RWPE1 (cell line): ENCODE measurements at places on chromosomes 11 and 22.

- no peak for DNase-seq
These were observed 16.8 kb downstream of the LSP1 start for GRCh38 chr11:1869427-1870325.

DNA sequence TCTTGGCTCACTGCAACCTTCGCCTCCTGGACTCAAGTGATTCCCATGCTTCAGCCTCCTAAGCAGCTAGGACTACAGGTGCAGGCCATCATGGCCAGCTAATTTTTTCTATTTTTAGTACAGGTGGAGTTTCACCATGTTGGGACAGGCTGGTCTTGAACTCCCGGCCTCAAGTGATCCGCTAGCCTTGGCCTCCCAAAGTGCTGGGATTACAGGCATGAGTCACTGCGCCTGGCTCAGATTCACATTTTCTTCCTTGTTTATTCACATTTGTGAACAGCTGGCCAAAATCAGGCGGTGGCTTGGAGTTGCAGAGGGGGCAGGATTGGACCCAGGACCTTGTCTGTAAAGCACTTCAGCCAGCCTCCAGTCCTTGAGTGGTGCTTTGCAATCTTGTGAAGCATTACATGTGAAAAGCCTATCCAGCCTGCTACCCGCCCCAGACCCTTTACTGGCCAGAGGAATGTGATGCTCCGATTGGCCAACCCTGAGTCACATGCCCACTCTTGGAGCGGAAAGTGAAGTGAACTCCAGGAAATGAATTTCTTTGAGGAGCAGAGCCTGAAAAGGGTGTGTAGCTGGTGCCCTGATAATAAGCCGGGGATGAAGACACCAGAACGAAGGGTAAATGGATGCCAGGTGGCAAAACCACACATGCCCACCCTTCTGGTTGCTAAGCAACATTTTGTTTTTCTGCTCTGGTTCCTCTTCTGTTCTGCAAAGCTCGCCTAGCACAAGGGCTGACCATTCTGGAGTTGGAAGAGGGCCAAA is 62.6 kb upstream of the PTPRJ start:
- peak; percentile 37 for DNase-seq

DNA sequence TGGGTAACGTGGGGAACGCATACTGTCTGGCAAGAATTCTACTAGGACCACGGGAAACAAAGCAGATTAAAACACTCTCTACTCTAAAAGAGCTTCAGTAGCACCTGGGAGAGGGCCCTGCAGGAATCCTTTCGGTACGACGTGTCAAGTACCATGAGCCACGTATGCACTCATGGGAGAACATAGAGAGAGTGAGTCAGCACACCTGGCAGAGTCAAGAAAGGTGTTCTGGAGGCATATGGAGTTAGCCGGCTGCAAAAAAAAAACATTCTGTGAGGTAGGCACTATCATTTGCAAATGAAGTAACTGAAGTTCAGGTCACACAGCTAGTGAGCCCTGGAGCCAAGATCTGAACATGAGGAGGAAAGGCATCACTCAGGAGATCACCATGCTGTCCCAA is 71.1 kb upstream of the BID start:
- DNase-seq, result peak; percentile 34

GRCh38 chr11:128476729-128477128 is 110.6 kb downstream of the ETS1 start:
- DNase-seq, result no peak

GRCh38 chr11:127000981-127001380 is 411 bp upstream of the KIRREL3 start:
- DNase-seq, result no peak

DNA sequence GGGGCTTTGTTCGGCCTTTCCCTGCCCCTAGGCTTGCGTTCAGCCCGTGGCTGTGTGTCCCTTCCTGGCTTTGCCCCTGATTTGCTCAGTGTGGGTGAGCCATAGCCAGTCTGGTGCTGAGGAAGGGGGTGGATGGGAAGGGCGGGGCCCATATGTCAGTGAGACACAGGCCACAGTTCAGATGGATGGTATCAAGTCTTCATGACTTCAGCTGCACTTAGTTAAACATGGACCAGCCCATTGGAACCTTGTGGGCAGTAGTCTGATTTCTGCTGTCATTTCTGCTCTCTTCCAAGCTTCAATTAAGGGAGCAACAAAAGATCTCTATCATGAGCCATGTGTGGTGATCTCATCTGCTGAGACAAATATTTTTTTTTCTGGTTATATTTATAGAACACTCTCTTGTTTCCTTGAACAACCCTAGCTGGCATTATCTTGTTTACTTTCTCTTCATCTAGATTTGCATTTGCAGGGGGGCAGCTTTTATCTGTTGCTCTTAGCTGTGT is 21.6 kb upstream of the PEX26 start:
- no peak for DNase-seq

GRCh38 chr22:24417200-24417599 is 10.2 kb upstream of the ADORA2A start:
- no peak for DNase-seq

DNA sequence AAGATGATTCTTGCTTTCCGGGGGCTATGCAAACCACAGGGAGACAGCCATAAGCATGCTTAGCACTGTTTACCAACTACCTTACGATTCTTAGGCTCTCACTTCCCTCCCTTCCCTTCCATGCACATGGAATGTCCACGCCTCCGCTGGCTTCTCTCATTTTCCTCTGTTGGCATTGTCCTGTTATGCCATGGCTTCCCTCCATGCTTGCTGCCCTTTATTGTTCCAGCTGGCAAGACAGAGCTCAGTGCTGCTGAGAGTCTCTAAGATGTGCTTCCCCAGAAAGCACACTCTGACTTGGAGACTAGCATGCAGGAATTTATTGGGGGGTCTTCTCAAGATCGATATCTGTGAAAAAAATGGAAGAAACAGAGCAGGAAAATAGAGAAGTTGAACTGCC is 379.2 kb downstream of the NELL1 start:
- DNase-seq, result no peak

DNA sequence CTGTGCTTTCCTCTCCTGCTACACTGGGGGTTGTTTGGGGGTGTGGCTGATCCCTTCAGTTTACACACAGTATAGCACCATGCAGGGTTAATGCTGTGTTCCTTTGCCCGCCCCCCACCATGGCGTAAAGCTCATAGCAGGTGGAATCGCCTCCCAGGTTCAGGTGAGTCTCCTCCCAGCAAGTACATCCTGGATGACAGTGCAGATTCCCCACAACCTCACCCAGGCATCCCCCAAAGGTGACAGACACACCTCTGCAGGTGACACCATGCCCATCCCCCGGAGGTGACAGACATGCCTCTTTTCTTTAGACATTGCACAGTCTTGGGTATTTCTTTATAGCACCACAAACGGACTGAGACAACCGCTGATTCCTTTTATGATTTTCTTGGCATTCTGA is 343.7 kb downstream of the BRD1 start:
- DNase-seq, result no peak

GRCh38 chr11:127362754-127363308 is 362.3 kb upstream of the KIRREL3 start:
- no peak for DNase-seq

DNA sequence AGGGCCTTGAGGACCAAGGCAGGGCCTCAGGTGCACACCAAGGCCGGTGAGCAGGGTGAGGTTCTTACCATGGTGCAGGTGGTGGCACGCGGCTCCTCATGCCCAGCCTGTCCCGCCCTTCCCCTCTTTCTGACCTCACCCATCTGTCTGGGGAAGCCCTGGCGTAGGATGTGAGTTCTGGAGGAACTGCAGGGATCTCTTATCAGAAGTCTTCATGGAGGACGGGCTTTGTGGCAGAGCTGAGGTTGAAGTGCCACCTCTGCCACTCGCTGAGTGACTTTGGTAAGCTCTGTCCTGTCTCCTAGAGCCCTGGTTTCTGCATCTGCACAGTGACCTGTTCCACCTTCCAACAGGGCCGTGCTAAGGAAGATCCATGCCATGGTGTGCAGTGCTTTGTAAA is 49.1 kb downstream of the LRRC32 start:
- no peak for DNase-seq

GRCh38 chr11:125299061-125299615 is 134.6 kb downstream of the PKNOX2 start:
- no peak for DNase-seq

GRCh38 chr11:66150140-66150539 is 80.1 kb downstream of the PACS1 start:
- no peak for DNase-seq

DNA sequence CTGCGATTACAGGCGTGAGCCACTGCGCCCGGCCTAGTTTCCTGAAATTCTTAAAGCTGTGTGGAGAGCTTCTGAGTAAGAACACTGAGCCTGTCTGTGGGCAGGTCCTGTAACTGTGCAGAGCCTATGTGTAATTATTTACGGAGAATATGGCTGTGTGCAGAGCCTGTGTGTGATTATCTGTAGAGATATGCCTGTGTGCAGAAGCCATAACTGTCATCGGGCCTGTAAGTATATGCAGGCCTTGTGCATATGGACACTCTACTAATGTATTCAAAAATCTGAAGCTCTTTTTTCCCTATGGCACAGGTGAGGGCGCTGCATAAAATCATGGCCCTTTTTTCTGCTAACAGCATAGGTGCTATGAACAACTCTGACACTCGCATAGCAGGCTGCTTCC is at the start of gene OR52B6:
TSS of gene OR52B6 (plus strand) at position 301 of the 400 bp plus-strand sequence. CDS start at position 301, 0 bp downstream.
- no peak for DNase-seq

- DNase-seq, result no peak
These were observed 44.1 kb upstream of the E2F8 start for GRCh38 chr11:19284881-19285280.

GRCh38 chr11:14384338-14384737 is 25.4 kb upstream of the RRAS2 start:
- DNase-seq, result no peak

DNA sequence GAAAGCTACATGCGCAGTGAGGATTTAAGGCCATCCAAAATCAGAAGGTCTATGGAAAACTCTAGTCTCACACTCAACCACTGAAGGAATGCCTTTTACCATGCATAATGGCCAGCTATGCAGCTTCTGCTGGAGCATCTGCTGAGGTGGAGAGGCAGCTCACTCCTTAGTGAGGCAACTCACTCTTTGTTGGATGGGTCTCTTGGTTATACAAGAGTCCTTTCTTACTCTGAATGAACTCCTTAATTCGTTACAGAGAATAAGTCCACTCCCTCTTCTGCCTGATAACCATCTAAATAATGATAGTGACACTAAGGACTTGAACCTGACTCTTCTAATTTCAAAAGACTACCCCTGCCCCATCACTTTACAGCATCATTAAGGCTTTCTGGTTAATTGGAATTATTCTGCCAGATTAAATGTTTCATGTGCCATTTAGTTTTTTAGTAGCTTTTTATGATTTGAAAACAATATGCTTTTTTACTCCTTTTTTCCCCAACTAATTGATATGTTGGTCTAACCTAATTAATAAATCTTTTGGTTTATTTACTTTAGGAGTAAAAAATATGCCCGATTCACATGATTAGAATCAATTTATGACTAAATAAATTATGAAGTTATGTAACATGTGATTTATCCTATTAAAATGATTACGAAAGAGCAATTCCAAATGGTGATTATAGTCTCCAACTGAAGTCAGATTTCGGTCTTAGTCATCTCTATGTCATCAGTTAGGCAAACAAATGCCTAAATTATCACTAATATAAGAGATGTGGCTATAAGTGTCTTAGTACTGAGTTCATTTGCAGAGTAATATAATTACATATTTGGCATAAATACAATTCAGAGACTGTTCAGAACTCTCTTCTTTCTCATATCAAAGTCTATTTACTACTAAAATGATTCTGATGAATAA is 286.7 kb upstream of the CCDC90B start:
- DNase-seq, result peak; percentile 34

DNA sequence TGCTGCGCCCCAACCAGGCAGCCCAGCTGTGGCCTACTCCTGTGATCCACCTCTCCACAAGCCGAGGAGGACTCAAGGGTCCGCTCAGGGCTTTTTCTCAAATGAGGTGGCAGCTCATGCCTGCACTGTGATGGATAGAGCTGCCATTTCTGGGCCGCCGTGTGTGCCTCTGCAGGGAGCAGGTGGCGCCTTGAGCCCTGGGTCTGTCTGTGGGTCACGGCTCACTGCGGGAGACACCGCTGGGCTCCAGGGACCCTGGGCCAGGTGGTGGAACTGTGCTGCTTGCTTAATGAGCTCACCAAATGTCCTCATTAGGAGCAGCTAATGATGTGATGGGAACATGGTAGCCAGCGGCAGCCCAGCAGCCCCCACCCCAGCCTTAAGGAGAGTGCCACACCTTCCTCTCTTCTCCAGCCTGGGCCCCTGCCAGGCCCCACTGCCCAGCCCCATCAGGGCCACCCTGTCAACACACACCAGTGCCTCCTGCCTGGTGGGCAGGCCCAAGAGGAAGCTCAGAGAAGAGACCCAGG is 50.8 kb downstream of the DHCR7 start:
- no peak for DNase-seq

GRCh38 chr22:32668254-32669094 is 133.0 kb upstream of the TIMP3 start:
- no peak for DNase-seq

DNA sequence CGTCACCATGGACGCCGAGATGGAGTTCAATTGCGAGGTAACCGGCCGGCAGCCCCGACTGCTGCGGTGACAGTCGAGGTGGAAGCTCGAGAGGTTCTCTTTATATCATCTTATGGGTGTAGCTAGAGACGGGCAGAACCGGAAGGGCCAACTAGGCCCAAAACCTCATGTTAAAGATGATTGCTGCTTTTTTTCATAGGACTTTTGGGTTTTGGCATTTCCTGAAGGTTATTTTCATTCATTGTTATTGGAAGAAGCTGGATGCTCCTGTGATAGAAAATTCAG is 585 bp downstream of the NF2 start:
- DNase-seq, result no peak

DNA sequence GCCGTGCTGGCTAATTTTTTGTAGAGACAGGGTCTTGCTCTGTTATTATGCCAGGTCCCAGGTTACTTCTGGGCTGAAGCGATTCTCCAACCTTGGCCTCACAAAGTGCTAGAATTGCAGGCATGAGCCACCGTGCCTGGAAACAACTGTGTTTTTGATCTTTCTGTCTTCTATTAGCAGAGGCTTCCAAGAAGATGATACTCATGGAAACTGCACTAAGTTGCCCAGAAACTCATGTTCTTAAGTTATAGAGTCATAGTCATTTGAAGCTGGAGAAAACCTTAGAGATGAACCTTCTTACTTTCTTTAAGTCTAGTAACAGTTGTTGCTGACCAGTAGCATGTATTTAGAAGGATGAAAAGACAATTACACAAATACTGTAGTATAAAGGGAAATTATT is 37.1 kb upstream of the HSPA8 start:
- DNase-seq, result no peak

DNA sequence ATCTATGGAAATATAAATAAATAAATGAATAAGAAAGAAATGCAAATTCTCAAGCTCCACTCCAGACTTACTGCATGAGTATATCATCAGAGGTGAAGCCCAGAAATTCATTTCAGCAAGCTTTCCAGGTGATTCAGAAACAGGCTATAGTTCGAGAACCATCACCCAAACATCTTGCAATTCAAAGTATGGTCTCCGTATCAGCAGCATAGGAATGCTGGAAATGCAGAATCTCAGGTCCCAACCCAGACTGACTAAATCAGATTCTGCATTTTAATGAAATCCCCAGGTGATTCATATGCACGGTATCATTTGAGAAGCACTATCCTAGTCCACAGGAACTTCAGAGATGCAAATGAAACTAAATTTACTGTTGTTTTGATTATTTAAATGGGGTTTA is 95.3 kb downstream of the SERGEF start:
- DNase-seq, result no peak

- DNase-seq, result no peak
These were observed 5.3 kb downstream of the ADA2 start for GRCh38 chr22:17213976-17214375.
